ENCODE measurements at places on chromosomes 2 and 18.

DNA sequence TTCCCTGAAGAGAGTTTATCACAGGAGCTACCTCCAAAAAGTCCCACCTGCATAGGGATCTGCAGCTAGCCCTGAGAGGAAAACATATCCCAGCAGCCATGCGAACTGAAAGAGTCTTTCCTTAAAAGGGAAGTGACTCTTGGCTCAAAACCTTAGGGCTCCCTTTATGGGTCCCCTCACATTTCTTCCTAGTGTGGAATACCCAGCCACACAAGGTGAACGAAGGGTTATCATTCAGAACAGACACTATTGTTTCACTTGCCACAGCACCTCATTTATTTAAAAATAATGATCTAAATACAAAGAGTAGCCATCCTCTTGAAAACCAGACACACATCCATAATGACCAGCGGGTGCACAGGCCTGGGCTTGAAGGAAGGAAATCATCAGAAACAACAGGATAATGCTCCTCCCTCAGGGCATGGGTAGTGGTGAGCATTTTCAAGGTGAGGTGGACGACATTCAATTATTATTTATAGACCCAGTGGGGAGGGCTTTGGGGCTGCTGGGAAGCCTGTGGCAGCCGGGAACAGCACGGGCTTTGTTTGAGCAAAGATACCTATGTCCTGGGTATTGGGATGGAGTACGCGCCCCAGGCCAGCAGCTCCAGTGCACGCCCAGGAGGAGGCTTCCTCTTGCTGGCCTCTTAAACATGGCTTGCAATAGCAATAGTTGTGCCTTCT, 119.0 kb upstream of the ITGA6 start:
- DNase-seq, result no peak

DNA sequence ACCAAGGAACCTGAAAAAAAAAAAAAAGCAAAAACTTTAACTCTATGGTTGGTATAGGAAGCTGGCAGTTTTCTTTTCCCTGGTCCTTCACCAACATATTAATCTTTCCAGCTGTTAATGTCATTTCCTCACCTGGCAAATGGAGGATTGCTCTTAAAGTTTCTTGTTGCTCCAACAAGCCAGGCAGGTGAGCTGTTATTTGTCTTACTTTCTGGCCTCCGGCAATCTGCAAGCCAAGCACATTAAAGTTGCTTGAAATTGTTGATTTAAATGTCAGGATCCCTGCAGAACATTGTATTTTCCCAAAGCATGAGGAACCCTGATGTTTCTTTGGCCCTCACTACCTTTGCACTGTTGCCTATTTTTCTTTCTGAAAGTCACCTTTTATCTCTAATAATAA, 664.9 kb downstream of the METTL4 start:
- no peak for DNase-seq

DNA sequence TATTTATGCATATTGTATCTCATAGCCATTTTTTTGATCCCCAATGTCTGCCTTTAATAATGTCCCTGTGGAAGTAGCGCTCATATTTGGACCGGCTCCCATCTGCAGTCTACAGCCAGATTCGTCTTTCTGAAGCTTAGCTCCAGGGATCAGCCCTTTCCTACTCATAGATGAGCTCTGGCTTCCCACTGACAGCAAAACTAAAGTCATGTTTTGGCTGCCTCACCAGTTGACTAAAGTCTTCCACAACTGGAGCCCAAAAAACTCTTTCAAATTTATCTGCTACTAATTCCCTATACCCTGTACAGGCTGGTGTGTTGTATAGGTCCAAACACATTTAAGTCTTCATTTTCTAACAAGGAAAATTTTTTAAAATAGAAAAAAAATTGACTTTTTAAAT, 294.2 kb upstream of the HNMT start:
- no peak for DNase-seq

GRCh38 chr2:154470376-154470775, 228.1 kb upstream of the KCNJ3 start:
- DNase-seq, result no peak

DNA sequence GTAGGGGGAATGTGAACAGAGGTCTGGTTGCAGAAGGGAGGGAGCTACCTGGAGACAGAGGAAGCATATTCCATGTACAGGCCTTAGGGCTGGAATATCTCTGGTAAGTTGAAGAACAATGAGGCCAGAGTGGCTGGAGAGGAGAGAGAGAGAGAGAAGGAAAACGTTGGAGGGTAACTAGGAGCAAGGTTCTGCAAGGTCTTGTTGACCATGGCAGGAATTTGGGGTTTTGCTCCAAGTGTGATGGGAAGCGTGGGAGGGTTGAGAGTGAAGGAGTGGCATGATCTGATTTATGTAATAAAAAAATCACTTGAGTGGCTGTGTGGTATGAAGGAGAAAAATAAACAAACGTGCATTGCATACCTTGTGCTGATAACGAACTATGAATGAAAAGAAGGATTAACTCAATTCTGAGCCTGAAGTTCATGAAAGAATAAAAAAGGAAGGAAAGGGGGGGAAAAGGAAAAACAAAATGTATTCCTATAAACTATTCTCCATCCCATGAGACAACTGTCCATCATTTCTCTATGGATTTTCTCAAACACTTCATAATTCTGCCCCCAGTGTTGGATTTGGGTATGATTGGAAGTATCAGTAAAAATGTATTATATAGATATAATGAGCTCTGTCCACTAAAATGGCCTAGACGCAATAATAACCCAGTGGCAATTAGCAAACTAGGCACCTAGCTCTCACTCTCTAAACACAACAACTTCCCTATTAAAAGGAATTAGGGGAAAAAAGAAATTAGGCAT, 59.7 kb upstream of the PMAIP1 start:
- DNase-seq, result peak; percentile 35

DNA sequence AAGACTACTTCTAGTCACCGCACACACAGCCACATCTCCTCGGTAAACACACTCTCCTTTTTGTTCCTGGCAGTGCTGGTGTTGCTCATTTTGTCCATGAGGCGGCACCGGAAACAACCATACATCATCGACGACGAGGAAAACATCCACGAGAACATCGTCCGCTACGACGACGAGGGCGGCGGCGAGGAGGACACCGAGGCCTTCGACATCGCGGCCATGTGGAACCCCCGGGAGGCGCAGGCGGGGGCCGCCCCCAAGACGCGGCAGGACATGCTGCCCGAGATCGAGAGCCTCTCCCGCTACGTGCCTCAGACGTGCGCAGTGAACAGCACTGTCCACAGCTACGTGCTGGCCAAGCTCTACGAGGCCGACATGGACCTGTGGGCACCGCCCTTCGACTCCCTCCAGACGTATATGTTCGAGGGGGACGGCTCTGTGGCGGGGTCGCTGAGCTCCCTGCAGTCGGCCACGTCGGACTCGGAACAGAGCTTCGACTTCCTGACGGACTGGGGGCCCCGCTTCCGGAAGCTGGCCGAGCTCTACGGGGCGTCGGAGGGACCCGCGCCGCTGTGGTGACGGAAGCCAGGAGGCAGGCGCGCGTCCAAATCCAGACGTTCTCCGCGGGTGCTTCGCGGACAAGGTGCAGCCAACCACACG, 221.0 kb downstream of the CDH20 start:
- no peak for DNase-seq

Measured in kidney glomerular epithelial cell (primary cell).